M059J (cell line): ENCODE measurements at places on chromosomes 7 and 10. TPM values are rescaled to one million over a fixed set of nuclear protein-coding genes. Genes with fewer than 3 reads are reported as not detected.

- no peak for DNase-seq
Observed at GRCh38 chr10:116691635-116692034, 50.7 kb downstream of the HSPA12A start.

- DNase-seq: no peak
Observed at GRCh38 chr10:113950268-113950667, 93.4 kb upstream of the ADRB1 start.

GRCh38 chr7:154709840-154710520, 292.9 kb downstream of the PAXIP1 start:
- no peak for DNase-seq

GRCh38 chr7:134755422-134756022, 23.9 kb upstream of the CALD1 start:
- DNase-seq: peak; percentile 34

CRYGN gene
- not detected in 2 replicates for total RNA-seq

DNA sequence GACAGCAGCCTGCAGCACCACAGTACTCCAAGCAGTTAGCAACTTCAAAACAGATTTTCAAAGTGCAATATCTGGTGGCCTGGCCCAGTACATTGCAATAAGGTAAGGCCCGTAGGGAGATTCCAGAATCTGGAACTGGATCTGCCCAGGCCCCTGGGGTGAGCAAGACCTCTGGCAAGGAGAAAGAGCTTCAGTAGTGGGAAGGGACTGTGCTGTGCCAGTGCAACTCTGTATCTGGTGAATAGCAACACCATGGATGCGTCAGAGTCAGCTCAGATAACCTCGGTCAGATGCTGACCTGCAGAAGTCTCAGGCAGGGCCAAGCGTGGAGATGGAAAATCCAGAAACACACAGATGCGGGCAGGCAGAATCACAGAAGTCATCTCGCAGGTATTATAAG, 30.3 kb downstream of the ELMO1 start:
- DNase-seq: no peak

TRIM50 gene
- total RNA-seq: not detected in 2 replicates

DNA sequence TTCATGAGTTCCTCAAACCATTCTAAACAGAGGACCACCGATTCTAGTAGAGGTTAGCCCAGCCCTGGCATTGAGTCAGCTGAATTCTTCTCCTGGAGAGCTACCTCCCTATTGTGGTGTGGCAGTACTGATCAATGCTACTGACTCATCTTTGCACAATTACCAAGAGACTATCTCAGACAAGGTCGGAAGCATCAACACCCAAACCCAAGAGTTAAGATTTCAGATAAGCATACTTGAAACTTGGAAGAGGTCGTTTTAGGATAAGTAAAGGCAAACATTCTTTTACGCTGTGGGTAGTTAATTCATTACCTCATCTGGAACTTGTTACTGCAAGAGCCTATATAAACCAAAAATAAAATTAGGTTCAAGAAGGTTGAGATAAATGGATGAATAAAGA, 154.6 kb upstream of the NRBF2 start:
- DNase-seq: no peak

DNA sequence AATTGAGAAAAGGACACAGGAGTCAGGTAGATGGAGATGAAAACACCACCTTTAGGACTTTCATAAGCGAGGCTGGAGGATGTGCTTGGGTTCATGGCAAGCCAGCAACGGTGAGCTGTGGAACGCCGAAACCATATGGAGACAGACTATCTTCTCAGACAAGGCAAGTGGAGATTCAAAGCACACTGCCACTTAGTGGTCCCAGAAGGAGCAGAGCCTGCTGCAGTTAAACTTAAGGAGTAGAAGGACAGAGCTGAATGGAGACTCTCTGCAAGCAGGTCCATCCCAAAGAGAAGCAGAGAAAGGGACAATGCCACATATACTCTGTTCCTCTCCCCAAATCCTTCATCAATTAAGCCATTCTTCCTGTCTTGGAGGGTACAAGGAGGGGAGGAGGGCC, 236.3 kb upstream of the HABP2 start:
- DNase-seq: no peak

DNA sequence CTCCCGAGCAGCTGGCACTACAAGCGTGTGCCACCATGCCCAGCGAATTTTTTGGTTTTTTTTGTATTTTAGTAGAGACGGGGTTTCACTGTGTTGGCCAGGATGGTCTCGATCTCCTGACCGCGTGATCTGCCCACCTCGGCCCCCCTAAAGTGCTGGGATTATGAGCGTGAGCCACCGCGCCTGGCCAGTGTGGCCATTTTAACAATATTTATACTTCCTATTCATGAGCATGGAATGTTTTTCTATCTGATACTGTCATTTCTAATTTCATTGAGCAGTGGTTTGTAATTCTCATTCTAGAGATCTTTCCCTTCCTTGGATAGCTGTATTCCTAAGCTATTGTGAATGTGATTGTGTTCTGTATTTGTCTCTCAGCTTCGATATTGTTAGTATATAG, 96.2 kb downstream of the GLCCI1 start:
- no peak for DNase-seq

GRID2IP gene
- total RNA-seq: 0.02 TPM in 1 of 2 replicates, not detected in the other

CACNA2D1 gene
- total RNA-seq: 3.1 and 8.3 TPM in 2 replicates

DNA sequence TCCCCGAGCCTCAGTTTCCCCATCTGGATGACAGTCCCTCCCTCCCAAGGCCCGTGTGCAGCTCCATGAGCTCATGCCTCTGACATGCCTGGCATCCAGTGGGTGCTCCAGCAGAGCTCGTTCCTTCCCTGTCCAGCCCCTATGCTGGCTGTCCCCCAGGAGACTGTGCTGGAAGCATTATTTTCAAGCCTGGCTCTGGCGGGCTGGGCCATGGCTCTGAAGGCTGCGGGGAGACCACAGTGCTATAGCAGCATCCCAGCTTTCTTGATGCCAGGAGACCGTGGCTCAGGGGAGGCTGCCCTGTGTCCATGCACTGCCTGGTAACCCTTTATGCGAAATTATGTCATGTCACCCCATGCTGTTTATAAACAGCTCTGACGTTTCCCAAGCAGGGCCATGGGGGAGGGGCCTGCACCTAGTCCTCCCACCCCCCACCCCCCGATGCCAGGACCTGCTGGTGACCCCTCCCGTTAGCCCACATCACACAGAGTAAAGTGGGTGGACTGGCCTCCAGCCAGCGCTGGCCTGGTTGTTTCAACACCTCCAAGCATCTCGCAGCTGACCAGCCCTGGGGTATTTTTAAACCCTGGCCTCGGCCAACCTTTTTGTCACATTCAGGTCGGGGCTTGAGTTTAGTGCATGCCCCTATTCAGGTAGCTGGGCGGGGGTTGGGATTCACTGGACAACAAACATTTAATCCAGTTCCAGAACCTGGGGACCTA, 105.9 kb upstream of the ZNF716 start:
- no peak for DNase-seq

- no peak for DNase-seq
Observed at GRCh38 chr7:108289852-108290251, 159.7 kb upstream of the LAMB4 start.

CALCR gene
- not detected in 2 replicates for total RNA-seq

DNA sequence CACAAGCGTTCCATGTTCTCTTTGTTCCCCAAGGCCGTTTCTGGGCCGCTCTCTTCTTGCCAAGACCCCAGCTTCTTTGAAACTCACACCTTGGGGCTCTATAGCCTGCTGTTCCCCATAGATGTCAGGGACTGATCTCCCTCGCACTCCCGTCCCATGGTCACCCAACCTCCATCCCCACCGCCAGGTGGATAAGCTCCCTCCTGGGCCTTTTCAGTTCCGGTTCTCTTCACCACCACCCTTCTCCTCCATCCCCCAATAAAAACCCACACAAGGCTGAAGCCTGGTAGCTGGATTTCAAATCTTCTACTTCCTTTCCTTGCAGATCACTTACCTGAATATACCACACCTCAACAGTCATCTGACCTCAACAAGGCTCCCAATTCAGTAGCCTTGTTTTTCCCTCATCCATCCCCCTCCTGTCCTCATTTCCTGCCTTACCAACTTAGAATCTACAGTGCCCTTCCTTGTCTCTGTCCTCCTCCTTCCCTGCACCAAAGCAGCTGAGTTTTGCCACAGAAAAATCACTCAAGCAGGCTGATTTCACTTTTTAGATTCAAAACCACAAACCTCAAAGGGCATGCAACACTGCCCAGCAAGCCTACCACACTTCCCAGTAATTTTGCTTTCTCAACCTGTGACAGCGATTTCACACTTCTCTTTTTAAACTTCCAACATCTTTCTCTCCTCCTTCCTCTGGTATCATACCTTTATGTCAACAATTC, 7.7 kb downstream of the SLC37A3 start:
- DNase-seq: peak; percentile 79

FBXO24 gene
- 0.05 and 0.44 TPM in 2 replicates for total RNA-seq

GRCh38 chr10:3887885-3888476, 103.0 kb upstream of the KLF6 start:
- DNase-seq: peak; percentile 89

GRCh38 chr10:126808103-126808502, 97.1 kb upstream of the DOCK1 start:
- no peak for DNase-seq

DNA sequence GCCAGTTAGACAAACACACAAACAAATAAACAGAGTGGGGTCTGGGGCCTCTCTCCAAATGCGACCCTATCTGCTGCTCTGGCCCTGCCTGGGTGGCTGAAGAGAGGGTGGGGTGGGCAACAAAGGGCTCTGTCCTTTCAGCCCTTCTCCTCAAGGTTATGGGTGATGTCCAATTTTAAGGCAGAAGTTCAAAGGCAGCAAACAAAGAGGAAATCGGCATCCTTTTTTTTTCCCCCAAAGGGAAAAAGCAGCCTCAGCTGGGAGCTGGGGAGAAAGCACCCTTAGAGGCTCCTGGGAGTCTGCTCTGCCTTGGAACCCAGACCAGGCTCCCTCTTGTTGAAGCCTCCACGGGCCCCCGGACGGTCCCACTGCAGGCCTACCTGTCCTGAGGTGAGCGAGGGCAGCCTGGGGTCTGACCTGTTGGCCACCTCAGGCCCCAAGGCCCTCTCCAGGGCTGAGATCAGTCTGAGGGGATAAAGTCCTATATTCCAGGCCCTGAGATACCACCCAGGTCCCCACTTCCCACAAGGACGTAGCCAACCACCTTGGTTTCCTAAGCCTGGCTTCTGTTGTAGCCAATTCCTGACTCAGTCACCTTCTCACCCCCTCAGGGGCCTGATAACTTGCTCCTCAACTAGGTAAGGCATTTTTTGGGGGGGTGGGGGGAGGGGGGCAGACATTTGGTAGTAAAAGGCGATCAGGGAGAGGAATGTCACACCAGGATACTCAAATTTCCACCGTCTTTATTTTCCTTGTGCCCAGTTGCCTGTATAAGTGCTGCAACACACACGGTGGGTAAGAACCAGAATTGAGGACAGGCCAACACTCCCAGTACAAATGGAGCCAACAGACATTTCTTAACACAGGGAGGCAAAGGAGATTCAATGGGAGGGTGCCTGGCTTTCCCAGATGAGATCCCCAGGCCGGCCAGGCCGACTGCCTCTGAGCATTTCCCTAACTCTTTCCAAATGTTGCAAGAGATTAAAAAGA, 4.3 kb downstream of the HOXA11 start:
- no peak for DNase-seq

DNA sequence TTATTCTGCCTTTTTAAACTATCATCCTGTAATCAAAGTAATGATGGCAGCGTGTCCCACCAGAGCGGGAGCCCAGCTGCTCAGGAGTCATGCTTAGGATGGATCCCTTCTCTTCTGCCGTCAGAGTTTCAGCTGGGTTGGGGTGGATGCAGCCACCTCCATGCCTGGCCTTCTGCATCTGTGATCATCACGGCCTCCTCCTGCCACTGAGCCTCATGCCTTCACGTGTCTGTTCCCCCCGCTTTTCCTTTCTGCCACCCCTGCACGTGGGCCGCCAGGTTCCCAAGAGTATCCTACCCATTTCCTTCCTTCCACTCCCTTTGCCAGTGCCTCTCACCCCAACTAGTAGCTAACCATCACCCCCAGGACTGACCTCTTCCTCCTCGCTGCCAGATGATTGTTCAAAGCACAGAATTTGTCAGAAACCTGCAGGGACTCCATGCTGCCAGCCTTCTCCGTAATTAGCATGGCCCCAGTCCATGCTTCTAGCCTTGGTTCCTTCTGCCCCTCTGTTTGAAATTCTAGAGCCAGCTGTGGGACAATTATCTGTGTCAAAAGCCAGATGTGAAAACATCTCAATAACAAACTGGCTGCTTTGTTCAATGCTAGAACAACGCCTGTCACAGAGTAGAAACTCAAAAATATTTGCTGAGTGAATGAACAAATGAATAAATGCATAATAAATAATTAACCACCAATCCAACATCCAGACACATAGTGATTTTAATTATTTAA, 151.7 kb downstream of the EGFR start:
- no peak for DNase-seq

DNA sequence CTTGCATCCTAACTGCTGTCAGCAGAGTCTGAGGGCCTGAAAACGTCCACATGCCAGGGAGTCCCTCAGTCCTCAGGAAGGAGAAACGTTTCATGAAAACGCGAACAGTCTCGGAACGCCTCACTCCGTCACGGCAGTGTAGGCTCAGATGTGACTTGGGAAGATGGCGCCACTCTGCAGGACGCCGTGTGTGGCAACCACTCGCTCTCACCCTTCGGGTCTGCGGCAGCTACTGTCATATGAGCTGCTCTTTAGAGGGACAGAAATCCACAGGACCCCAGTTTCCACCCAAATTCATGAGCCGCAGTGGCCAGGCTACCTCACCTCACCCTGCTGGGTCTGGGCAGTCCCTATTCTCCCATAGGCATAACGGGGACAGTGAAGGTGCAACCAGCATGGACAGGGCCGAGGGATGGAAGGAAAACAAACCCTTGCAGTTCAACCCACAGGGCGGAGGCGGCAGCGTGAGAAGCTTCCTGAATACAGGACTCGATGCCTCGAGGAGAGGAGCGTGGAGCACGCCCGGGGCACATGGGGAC, 438.3 kb downstream of the DNAJB6 start:
- DNase-seq: no peak

RAB18 gene
- 19.9 and 32.7 TPM in 2 replicates for total RNA-seq

SPDYE5 gene
- total RNA-seq: not detected in 2 replicates

TMEM184A gene
- 1.8 and 3.3 TPM in 2 replicates for total RNA-seq

HECW1 gene
- 6.7 and 15.6 TPM in 2 replicates for total RNA-seq

- no peak for DNase-seq
Observed at GRCh38 chr10:108592956-108593355, 1330.4 kb downstream of the XPNPEP1 start.

MMD2 gene
- not detected in 2 replicates for total RNA-seq

GRCh38 chr10:109450702-109451101, 472.6 kb downstream of the XPNPEP1 start:
- no peak for DNase-seq

- peak; percentile 51 for DNase-seq
Observed at GRCh38 chr10:73910764-73911552, at the start of gene PLAU. Gene PLAU (plus strand): TSS chr10:73911132. CDS start chr10:73911556, 424 bp downstream.

DNA sequence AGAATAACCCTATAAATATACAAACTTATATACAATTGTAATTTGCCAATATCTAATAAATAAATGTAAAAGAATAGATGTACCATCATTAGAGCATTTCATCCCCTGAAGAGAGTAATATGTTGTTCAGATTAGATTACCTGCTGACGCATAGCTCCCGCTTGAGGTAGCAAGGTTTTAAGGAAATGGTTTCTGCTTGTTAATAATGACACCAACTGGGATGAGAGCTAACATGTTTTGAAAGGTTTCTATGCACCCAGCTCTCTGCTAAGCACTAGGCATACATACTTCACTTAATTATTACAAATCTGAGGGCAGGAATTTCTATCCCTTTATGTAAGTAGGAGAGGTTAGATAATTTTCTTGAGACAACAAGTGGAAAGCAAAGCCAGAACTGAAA, 1003.3 kb upstream of the SORCS1 start:
- no peak for DNase-seq

- no peak for DNase-seq
Observed at GRCh38 chr10:132572545-132572937, 35.0 kb downstream of the INPP5A start.

- DNase-seq: peak; percentile 98
Observed at GRCh38 chr7:39732837-39733804, 109.7 kb downstream of the RALA start.

GRCh38 chr7:138891446-138891810, 89.8 kb downstream of the KIAA1549 start:
- DNase-seq: no peak
